ENCODE measurements at places on chromosomes 12 and 14.

DNA sequence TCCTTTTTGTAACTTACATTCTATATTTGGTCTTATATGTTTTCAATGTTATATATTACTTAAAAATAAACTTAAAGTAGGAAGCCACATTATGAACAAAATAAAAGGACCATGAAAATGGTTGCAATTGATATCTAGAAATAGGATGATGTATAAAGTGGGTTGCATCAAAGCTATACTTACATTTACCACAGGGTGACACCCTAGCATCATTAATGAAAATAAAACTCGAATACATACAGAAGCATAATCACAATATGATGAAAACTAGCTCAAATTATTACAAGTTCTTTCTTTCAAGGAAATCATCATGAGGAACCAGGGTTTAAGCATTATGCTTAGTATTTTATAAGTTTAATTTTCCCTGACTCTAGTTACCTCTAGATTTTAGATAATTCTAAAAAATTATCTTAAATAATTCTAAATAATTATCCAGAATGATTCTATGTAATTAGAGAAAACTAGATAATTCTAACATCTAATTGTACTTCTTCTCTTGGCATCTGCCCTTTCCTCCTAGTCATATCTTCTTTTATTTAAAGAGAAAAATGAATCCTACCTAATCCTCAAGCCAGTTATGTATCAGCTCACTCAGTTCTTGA lies 31.2 kb downstream of the TAS2R7 start:
- DNase-seq = no peak

DNA sequence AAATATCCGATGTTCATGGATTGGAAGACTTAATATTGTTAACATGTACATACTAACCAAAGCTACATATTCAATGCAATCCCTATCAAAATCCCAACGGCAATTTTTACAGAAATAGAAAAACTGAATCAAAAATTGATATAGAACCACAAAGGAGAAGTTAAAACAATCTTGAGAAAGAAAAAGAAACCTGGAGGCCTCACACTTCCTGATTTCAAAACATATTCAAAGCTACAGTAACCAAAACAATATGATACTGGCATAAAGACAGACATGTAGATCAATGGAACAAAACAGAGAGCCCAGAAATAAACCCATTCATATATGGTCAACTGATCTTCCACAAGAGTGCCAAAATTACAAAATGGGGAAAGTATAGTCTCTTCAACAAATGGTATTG lies 5.4 kb upstream of the PELI2 start:
- no peak for DNase-seq

DNA sequence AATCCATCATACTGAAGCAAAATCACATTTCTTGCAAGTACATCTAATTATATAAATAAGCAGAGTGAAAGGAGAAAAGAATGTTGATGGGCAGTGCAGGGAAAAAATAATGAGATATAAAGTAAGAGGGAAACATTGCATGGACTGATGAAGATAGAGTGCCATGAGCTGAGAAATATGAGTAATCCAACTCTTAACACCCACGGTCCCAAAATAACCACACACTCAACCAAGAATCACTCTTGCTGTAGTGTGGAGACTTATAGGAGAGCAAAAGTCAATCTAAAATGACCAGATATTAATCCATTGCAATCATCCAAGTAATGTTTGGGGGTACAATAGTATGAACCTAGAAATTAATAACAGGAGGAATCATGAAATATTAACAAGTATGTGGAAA lies 40.2 kb downstream of the MYF5 start:
- DNase-seq = no peak

- DNase-seq = peak; percentile 20
Observed at GRCh38 chr12:121628037-121628436, 1.7 kb downstream of the ORAI1 start.

Measured in activated CD4-positive, alpha-beta T cell treated with anti-CD3 and anti-CD28 coated beads, Interleukin-2, amount 50 U/mL, for 1 hour (primary cell).